ENCODE measurements at places on chromosomes 4 and X. TPM values are rescaled to one million over a fixed set of nuclear protein-coding genes. Genes with fewer than 3 reads are reported as not detected.

The CXorf51A gene
- not detected for total RNA-seq

The SPANXB1 gene
- total RNA-seq, result not detected

- H3K4me3 ChIP-seq, result no peak overlapping the region
- no peaks in the 10 kb centered on the region for H3K4me1 ChIP-seq
These were observed 142.9 kb downstream of the ADGRA3 start for GRCh38 chr4:22372986-22373385.

DNA sequence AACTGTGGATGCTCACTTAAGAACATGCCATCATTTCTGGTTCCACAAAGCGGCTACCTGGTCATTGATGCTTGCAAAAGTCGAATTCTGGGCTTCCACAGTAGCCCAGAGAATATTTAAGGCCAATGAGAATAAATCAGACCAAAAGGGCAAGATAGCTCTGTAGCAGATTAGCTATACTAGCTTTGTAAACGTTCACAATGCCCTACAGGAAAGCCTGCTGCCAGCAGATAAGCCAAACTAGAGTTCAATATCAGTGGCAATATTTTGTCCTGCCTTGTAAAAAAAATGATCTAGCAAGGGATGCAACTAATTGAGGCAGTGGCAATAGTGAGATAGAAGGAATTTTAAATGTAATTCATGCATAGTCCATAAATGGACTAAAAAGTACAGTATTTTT lies 387.7 kb upstream of the TEX13C start:
- H3K27me3 ChIP-seq, result peaks cover 9% of the 10 kb centered on the region
- no peaks in the 10 kb centered on the region for H3K4me1 ChIP-seq
- no peaks in the 10 kb centered on the region for H3K36me3 ChIP-seq
- no peak for DNase-seq
- no peak overlapping the region for H3K4me3 ChIP-seq
- H3K27ac ChIP-seq, result no peak overlapping the region

The AKAP14 gene
- total RNA-seq, result not detected

- H3K27ac ChIP-seq, result no peak overlapping the region
- peaks cover 45% of the 10 kb centered on the region for H3K4me1 ChIP-seq
- peaks cover 15% of the 10 kb centered on the region for H3K36me3 ChIP-seq
- H3K27me3 ChIP-seq, result no peaks in the 10 kb centered on the region
These were observed 72.1 kb downstream of the IRF2 start for GRCh38 chr4:184402239-184402638.

The ASMT gene
- not detected for total RNA-seq

The F8A3 gene
- 6.1 TPM for total RNA-seq

DNA sequence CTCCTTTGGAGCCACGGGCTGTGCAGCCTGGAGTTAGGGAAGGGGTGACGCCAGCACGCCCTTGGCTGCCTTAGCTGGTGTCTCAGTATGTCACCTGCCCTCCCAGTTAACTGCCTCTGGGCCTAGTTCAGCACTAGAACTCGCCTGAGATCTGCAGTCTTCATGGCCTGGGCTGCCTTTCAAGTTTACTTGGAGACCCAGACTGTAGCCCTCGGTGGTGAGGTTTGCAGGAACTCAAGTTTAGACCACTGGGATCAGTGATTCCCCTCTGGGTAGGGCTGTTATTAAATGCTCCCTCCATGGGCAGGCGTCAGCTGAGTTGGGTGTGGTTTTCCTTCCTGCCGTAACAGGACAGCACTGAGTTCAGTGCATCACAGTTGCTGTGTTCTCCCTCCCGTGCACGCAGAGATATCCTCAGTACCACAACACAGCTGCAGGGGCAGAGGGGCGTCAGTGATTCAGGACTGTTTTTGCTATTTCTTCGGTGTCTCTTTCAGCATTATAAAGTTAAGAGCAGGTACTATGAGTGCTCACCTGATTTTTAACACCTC lies 30.5 kb downstream of the PLAC8 start:
- H3K27ac ChIP-seq, result no peak overlapping the region
- H3K4me1 ChIP-seq, result no peaks in the 10 kb centered on the region
- peaks cover 2% of the 10 kb centered on the region for H3K36me3 ChIP-seq
- H3K4me3 ChIP-seq, result no peak overlapping the region

DNA sequence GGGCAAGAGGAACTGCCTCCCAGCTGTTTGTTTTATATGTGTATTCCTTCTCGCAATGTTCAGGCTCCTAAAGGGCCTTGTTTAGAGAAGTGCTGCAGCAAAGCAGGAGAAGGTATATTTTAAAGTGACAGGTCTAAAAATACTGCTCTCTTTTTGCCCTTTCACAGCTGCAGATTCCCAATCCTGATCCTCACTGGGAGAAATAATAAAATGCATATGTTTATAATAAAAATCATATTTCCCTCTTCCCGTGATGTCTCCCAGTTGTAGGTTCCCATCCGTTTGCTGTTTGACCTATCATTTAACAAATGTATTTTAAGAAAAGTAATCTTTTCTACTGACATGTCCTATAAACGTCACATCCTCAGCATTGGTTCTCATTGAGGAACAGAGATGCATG lies 62.7 kb upstream of the GPC4 start:
- H3K27ac ChIP-seq, result peak overlapping the region; percentile 78
- H3K4me1 ChIP-seq, result peaks cover 55% of the 10 kb centered on the region
- H3K27me3 ChIP-seq, result no peaks in the 10 kb centered on the region
- DNase-seq, result no peak
- H3K4me3 ChIP-seq, result no peak overlapping the region
- no peaks in the 10 kb centered on the region for H3K36me3 ChIP-seq

DNA sequence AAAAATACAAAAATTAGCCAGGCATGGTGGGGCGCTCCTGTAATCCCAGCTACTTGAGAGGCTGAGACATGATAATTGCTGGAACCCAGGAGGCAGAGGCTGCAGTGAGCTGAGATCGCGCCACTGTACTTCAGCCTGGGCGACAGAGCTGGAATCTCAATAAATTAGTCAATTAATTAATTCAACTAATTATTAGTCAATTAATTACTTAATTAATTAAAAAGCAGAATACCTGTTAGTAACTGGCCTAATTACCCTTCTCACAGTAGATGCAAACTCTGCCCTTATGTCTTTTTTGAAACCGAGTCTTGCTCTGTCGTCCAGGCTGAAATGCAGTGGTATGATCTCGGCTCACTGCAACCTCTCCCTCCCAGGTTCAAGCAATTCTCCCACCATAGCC lies 261.2 kb downstream of the ASMT start:
- H3K27me3 ChIP-seq, result peaks cover 11% of the 10 kb centered on the region
- H3K4me3 ChIP-seq, result no peak overlapping the region
- no peak overlapping the region for H3K27ac ChIP-seq
- H3K4me1 ChIP-seq, result peaks cover 2% of the 10 kb centered on the region

DNA sequence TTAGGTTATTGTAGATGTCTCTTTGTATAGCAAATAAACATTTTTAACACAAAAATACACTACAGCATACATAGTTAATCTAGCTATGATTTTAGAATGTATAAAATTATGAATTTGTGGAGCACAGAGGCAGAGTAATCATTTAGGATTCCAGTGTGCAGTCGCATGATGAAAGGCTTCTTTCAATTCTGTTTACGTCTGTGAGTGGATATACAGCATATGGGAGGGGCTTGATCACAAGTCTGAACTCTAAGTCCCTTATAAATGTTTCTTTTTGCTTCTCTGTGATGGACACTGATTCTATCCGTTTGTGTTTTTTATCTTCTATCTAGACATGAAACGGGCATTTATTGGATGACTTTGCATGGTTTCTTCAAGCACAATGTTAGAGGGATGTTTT lies 1239.6 kb upstream of the AGA start:
- H3K27ac ChIP-seq, result no peak overlapping the region
- H3K27me3 ChIP-seq, result no peaks in the 10 kb centered on the region
- H3K36me3 ChIP-seq, result no peaks in the 10 kb centered on the region
- no peak for DNase-seq
- no peak overlapping the region for H3K4me3 ChIP-seq

The LRP2BP gene
- total RNA-seq, result 0.49 TPM

- DNase-seq, result no peak
- no peaks in the 10 kb centered on the region for H3K36me3 ChIP-seq
- peaks cover 13% of the 10 kb centered on the region for H3K4me1 ChIP-seq
- no peak overlapping the region for H3K4me3 ChIP-seq
These were observed 188.3 kb upstream of the RPS6KA3 start for GRCh38 chrX:20455001-20455400.

DNA sequence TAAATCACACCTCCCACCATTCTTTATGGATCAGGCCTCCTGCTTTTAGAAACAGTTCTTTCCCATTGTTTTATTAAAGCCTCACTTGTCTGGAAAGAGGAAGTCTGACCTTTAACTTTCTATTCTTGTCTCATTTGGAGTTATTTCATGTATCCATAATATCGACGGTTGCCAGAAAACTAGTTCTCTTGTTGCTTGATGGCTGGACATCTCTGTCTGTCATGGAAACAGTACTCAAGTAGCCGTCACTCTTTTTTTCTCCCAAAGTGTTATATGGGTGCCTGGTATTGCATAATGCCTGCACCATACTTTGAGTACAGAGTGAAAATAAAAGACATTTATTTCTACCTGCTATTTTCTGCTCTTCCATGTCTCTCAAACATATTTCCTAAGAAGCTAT lies 61.4 kb downstream of the PHEX start:
- H3K36me3 ChIP-seq, result no peaks in the 10 kb centered on the region
- no peak for DNase-seq
- peak overlapping the region; percentile 11 for H3K27ac ChIP-seq
- no peak overlapping the region for H3K4me3 ChIP-seq

DNA sequence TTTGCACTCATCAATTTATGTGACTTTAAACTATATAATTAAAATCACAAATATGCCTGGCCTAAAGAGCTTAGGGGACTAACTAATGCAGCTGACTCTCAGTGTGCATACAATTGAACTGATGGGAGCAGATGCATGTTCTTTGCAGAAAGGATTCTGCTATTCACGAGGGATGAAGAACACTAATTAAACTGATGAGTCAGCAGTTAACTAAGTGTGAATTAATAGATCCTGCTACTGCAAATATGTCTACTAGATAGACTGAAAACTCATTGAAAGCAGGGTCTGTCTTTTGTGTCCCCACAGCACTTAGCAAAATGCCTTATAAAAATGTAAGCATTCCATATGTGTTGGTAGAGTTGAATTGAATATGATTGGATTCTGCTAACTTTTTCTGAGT lies 104.0 kb downstream of the SRPX start:
- no peaks in the 10 kb centered on the region for H3K4me1 ChIP-seq
- DNase-seq, result no peak
- H3K27me3 ChIP-seq, result no peaks in the 10 kb centered on the region
- H3K36me3 ChIP-seq, result no peaks in the 10 kb centered on the region
- no peak overlapping the region for H3K4me3 ChIP-seq

DNA sequence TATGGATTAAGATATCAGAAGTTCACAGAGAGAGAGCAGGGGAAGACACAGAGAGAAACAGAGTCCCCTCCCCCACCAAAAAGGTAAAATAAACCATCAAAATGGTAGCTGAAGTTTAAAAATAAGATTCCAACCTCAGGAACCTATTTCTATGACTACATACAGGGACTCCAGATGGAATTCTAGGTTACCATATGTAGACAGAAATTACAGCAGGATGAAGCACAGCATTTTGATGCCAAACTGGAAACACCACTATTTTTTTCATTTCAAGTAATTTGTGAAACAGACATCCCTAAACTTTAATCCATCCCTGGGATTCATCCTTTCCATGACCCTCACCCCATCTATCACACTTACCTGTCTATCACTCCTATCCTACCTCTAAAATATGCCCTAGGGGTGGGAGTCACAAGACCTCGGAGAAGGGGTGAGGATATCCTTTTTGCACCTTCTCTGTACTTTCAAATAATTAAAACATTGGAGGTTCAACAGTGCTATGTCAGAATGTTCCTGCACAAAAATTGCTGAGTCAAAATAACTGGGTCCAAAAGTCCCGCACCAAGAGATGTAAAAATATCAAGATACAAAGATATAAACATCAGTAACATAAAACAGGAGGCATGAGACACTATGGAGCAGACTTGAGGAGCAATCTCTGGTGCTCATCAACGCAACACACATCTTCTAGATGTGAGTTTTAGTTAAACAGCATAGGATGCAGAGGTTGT lies 344.5 kb upstream of the RASGEF1B start:
- H3K27me3 ChIP-seq, result peaks cover 6% of the 10 kb centered on the region
- H3K27ac ChIP-seq, result no peak overlapping the region
- peaks cover 15% of the 10 kb centered on the region for H3K4me1 ChIP-seq
- H3K4me3 ChIP-seq, result no peak overlapping the region

The ADH1B gene
- 1.2 TPM for total RNA-seq

The STK32B gene
- total RNA-seq, result 13.1 TPM

- peaks cover 7% of the 10 kb centered on the region for H3K36me3 ChIP-seq
- peak overlapping the region; percentile 74 for H3K27ac ChIP-seq
- DNase-seq, result no peak
- H3K4me1 ChIP-seq, result peaks cover 53% of the 10 kb centered on the region
- H3K4me3 ChIP-seq, result no peak overlapping the region
- no peaks in the 10 kb centered on the region for H3K27me3 ChIP-seq
These were observed 10.3 kb downstream of the FGF2 start for GRCh38 chr4:122836941-122837340.

DNA sequence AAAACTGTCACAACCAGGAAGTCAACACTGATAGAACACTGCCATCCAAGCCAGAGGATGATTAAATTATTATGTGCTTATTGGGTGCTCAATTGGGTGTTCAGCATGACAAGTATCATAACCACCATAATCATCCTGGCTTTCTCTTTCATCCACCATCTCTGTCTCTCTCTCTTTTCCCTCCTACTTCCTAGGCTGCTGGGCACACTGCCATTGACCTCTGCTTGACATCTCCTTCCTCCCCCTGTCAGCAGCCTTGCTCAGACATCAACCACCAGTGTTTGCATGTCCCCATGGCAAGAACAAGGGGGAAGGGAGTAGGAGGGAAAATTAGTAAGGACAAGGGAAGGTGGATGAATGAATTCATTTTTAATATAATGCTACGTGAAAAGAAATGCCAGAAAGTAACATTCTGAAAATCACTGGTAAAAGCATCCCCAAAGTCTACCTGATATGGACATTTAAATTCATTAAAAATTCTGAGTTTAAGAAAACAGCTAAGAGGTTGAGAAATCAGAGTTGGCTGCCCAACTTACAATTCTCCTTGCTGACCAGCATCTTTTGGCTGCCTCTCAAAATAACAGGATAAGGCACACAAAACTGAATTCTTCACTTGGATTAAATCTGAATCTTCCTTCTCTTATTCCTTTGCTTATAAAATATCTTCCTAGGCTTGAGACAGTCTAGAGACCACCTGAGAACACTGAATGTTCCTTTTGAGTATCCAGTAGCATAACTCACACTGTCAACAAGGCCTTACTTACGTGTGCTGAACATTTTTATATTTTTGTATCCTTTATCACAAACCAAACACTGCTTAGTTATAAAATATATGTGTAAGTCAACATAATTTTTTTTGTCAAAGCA lies 48.5 kb downstream of the SNCA start:
- peaks cover 20% of the 10 kb centered on the region for H3K4me1 ChIP-seq
- H3K27ac ChIP-seq, result peak overlapping the region; percentile 17
- no peaks in the 10 kb centered on the region for H3K36me3 ChIP-seq
- H3K4me3 ChIP-seq, result no peak overlapping the region
- DNase-seq, result no peak
- no peaks in the 10 kb centered on the region for H3K27me3 ChIP-seq

The TMPRSS11E gene
- not detected for total RNA-seq

The ENAM gene
- total RNA-seq, result not detected

The ADGRL3 gene
- total RNA-seq, result 19.6 TPM

The SH2D1A gene
- total RNA-seq, result not detected

- peaks cover 3% of the 10 kb centered on the region for H3K27me3 ChIP-seq
- H3K27ac ChIP-seq, result no peak overlapping the region
- H3K36me3 ChIP-seq, result no peaks in the 10 kb centered on the region
- no peaks in the 10 kb centered on the region for H3K4me1 ChIP-seq
- H3K4me3 ChIP-seq, result no peak overlapping the region
These were observed 31.7 kb upstream of the METAP1 start for GRCh38 chr4:98963538-98964433.

GRCh38 chr4:115234405-115235093 lies 121.1 kb upstream of the NDST4 start:
- no peaks in the 10 kb centered on the region for H3K27me3 ChIP-seq
- H3K27ac ChIP-seq, result no peak overlapping the region
- H3K4me3 ChIP-seq, result no peak overlapping the region
- no peak for DNase-seq

The DCAF4L1 gene
- total RNA-seq, result 0.24 TPM

The SYNPO2 gene
- total RNA-seq, result 12.3 TPM

Measured in chondrocyte (in vitro differentiated cells).